ENCODE measurements at places on chromosomes 11 and 22.

DNA sequence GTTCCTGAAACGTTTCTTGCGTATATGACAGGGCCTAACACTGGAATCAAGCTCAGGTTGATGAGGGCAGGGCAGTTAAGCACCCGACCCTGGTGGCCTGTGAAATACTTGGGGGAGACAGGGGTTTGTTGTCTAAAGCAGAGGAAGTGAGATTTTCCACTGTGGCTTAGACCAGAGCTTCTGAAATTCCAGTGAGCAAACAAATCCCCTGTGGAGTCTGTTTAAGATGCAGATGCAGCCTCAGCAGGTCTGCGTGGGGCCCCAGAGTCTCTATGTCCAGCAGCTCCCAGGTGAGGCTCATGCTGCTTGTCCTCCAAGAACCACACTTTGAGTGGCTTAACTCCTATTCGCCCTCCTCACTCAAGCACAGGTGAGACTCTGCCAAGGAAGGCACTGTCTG, 39.1 kb upstream of the PRAME start:
- no peak for DNase-seq

DNA sequence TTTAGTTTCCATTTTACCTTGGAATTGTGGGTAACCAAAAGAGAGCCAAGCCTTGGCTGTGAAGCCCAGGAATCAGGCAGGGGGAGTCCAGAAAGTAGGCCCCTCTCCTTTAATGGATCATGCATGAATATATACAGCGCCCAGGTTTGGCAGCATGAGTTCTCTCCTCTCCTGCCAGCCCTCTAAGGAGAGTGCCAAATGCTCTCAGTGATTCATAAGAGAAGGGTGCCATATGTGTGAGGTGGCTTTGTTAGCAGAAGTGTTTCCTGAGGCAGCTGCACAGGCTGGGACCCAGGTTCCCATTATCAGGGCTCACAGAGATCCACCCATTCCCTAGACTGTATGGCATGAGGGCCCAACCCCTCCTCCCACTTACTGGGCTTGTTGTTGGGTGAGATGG, 52.3 kb upstream of the SCUBE2 start:
- DNase-seq = no peak

DNA sequence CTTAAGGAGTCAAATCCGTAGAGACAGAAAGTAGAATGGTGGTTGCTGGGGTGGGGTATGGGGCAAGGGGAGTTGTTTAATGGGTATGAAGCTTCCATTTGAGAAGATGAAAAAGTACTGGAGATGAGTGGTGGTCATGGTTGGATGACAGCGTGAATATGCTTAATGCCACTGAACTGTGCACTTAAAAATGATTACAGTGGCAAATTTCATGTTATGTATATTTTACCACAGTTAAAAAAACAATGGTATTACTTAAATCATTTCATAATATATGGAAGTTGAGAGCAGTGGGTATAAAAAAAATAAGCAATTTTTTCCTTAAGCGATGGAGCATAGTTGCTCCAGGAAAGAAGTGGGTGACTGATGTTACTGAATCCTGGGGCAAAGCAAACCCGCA, 67.1 kb downstream of the C22orf31 start:
- no peak for DNase-seq

DNA sequence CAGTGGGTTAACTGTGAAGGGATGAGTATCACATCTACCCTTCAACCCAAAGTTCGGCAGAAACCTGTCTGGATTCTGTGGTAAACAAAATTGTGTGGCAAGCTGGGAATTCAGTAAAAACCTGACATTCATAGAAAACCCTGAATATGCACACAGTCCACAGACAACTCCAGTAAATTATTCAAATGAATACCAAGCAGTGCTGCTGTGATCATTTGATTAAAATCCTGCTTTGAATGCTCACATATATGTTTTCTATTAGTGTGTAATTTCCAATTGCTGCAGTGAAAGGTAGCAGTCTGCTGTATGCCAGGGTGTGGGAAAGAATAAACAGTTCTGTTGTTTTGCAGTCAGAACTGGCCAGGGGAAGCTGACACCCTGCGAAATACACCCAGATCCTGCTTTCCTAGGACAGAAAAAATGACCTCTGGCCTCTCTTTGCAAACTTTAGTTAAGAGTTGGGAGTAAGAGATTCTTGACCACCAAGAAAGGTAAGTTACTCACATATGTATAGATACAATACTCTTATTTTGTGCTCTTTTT, 217.8 kb downstream of the FAM76B start:
- DNase-seq = no peak

GRCh38 chr11:96314326-96315020, 28.5 kb downstream of the MAML2 start:
- no peak for DNase-seq

GRCh38 chr22:47195156-47195483, 432.7 kb downstream of the TBC1D22A start:
- peak; percentile 47 for DNase-seq

DNA sequence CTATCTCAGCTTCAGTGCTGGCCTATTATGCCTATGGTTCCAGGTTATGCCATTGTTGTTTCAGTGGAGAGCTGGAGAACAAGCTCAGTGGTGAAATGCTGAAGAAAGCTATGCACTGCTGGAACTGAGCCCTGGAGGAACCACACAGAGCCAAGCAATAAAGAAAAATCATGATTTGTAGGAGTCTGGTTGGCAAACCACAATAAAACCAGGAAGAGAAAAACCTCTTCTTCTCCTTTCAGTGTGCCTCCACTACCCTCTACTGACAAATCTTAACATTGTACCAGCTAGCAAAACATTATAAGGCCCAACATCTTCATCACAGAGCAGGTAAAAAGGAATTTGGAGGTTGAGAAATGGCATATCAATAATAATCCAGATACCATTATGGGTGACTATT, 5.3 kb downstream of the OR51F2 start:
- no peak for DNase-seq

- DNase-seq = no peak
Observed at GRCh38 chr22:27377501-27378295, 423.9 kb downstream of the MN1 start.

- no peak for DNase-seq
Observed at GRCh38 chr22:35470903-35471321, 69.7 kb upstream of the RASD2 start.

GRCh38 chr22:32202539-32203180, 2.2 kb downstream of the RFPL2 start:
- DNase-seq = no peak

- DNase-seq = no peak
Observed at GRCh38 chr11:110373051-110373702, 56.6 kb upstream of the FDX1 start.

DNA sequence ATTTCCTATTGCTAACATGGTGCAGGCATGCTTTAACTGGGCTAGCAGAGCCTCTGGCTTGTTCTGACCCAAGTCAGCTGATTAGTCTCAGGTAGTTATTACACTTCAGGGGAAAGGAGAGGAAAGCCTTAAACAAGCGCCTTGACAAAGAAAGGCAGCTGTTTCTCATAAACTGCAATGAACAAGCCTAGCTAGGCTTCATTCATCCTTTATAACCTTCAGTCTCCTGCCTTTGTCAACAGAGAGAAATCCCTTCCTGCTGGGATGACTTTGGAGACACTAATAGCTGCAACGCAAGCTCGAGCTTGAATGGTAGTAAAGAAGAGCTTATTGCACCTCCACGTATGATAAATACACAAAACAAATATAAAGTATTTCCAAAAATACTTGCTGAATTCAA, 68.4 kb downstream of the CCDC34 start:
- DNase-seq = no peak

GRCh38 chr11:95175818-95176380, 55.1 kb downstream of the SESN3 start:
- no peak for DNase-seq

DNA sequence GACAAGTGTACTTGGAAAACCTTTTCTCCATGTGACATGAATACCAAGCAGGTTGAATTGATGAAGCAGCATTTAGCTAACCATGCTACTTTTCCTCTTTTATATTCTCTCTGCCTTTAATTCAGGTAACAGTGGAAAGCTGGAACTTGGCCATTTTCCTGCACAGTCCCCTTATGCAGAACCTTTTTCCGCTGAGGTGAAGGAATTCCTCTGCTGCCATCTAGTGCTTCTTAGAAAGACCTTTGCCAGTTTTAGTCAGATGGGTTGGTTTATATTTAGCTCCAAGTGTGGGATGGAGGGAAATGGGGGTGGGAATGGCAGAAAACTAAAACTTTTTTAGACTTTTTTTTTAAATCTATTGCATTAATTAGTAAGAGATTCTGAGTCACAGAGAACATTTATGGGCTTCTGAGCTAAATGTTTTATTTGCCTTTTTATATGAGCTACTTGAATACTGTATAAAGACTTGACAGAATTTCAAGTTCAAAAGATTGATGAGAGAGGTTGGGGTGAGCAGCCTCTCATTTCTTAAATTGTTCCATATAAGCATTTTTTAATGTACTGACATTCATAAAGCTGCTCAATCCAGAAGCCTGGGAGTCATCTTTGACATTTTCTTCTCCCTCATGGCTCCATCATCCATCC, 153.9 kb upstream of the ZC3H12C start:
- no peak for DNase-seq

DNA sequence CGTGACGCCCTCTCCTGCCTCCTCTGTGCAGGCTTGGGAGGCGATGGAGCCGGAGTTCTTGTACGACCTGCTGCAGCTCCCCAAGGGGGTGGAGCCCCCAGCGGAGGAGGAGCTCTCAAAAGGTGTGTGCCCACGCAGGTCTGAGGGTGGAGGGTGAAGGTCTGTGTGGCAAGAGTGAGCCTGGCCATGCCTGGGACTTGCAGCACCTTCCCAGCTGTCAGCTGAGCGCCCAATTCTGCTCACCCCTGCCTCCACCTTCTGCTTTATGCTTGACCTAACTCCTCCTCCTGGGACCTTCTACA, 2.5 kb downstream of the PARVG start:
- DNase-seq = no peak

- DNase-seq = no peak
Observed at GRCh38 chr11:3944198-3944597, 88.7 kb downstream of the STIM1 start.

- DNase-seq = no peak
Observed at GRCh38 chr11:76674517-76675400, 4.2 kb upstream of the LRRC32 start.

- no peak for DNase-seq
Observed at GRCh38 chr11:116901211-116901610, 63.8 kb upstream of the APOA1 start.

DNA sequence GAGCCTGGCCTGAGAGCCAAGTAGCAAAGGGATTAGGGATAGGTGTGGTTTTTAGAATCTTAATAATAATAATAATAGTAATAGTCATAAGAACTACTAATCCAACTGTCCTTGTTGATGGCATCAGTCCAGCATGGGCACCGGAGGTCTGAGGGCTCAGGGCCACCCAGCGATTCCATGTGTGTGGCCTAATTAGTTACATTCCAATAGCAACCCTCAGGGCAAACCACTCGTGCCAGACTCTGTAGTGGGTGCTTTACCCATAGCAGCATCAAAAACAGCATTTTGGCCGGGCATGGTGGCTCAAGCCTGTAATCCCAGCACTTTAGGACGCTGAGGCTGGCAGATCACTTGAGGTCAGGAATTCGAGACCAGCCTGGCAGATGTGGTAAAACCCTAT, 19.0 kb upstream of the MYH9 start:
- DNase-seq = no peak

GRCh38 chr11:112467721-112468120, 207.1 kb upstream of the PLET1 start:
- no peak for DNase-seq

DNA sequence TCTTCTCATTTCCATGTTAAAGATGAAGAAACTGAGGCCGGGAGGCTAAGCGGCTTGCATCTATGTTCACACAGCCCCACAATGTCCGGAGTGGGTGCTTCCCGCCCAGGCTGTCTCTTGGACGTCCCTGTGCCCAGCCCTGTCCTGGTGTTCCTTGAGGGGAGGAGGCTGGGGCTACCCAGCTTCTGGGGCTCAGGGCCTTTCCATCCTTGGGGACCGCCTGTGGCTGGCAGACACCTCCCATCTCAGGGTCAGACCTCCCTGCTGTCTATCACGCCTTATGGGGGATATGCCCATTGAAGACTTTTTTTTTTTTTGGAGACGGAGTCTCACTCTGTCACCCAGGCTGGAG, 95.5 kb downstream of the WNT7B start:
- no peak for DNase-seq

DNA sequence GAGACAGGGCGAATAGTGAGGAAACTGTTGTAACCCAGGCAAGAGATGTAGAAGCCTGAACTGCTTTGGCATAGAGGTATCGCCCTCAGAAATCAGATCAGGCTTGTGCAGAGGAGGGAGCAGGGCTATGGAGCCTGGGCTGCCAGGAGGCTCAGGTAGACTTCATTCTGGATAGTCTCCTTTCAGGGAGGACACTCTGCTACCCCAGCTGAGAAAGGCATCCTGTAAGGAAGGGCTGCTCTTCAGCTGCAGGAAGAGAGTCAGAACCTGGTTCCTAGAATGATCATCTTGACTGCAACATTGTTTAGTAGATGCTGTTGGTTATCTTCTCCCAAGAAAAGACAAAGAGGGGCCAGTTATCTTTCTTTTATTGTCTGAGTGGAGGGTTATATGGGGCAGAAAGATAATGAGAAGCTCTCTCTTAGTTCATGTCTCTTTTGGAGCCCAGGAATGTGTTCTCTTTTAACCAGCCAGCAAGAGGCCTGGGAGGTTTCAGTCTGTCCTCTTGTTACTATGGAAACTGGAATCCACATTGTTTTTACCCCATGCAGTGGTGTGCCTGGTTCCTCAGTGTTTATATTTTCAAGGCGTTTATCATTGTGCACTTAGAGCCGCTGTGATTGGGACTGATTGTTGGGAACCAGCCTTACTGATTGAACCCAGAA, 95.7 kb downstream of the STIM1 start:
- DNase-seq = no peak

DNA sequence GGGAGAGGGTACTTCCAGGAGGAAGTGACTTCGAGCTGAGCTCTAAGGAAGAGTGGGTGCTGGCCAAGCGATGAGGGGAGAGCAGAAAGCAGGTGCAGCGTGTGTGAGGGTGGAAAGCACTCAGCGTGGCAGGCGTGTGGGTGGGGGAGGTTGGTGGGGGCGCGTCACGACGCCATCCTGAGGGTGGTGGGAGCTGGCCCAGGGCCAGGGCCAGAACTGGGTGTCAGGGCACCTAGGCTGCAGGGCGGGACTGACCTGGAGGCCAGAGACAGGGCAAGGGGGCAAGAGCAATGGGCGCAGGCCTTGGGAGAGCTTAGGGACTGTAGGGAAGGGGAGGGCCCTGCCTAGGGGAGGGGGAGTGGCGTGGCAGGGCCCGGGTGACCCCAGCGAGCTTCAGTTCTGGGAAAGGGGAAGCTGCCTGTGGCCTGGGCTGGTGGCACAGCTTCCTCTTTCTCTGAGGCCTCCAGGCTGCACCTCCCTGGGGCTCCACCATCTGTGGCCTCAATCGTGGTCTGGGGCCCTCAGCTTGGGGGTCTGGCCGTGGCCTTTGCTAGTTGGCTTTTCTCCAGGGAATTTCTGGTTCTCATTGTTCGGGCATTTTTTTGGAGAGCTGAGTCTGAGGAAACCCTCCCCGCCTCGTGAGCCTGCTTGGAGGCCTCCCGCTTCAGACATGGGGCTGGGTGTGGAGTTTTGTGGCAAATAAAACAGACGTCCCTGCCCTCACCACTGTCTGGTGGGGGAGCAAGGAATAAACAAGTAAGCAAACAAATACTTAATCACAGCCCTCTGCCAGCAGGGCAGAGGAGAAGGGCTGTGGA, 8.9 kb downstream of the RELT start:
- DNase-seq = no peak

- no peak for DNase-seq
Observed at GRCh38 chr11:134024420-134025081, 44.3 kb upstream of the JAM3 start.

GRCh38 chr11:36509201-36509639, 852 bp downstream of the TRAF6 start:
- DNase-seq = no peak

GRCh38 chr22:39332441-39333064, 13.1 kb upstream of the RPL3 start:
- DNase-seq = no peak

GRCh38 chr11:69752890-69753289, 22.3 kb downstream of the FGF4 start:
- no peak for DNase-seq

Measured in activated CD8-positive, alpha-beta memory T cell treated with anti-CD3 and anti-CD28 coated beads for 24 hours (primary cell).